Stimulated activated CD8-positive, alpha-beta memory T cell treated with anti-CD3 and anti-CD28 coated beads, Interleukin-15, amount 100 ng/mL, for 4 hours (primary cell): ENCODE measurements at places on chromosomes 6 and 20.

GRCh38 chr20:22431419-22431818 lies 153.0 kb downstream of the FOXA2 start:
- DNase-seq, result no peak

DNA sequence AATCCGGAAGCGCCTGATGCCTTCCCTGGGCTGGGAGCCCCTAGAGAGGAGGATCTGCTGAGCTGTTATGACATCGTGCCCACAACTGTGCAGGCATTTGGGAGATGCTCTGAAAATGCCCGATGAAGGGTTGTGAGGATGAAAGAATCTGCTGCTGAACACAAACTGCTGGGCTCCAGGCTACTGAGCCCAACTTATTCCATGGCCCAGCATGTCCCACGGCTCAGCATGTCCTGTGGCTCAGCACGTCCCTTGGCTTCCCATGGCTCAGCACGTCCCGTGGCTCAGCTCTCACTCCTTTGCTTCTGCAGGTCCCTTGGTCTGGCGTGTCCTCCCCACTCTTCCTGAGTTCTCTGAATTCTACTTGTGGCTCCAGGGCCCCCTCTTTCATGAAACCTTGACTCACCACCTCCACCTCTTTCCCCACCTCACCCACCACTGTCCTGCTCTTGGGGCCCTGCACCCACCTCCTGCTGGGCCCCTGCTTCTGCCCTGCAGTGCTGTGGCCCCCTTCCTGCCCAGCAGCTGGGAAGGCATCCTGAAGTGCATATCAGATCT lies 80.4 kb downstream of the PHACTR3 start:
- no peak for DNase-seq

DNA sequence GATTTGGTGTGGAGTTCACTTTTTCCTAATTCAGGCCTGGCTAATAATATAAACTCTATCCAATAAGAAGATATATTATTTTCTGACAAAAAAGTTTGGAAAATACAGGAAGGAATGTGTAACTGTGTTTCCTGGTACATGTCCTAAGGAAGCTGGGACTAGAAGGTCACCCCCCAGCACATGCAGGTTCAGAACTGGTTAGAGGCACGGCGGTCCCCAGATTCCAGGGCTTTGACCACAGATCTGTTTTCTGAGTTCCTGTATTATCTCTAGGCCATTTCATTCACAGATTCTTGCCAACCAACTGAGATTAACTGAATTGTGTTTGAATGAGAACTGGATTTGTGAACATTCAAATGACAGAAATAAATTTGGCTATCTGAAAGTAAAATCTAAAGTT lies 94.5 kb downstream of the TULP4 start:
- DNase-seq, result no peak

GRCh38 chr6:111642463-111643158 lies 36.9 kb upstream of the TRAF3IP2 start:
- DNase-seq, result no peak

DNA sequence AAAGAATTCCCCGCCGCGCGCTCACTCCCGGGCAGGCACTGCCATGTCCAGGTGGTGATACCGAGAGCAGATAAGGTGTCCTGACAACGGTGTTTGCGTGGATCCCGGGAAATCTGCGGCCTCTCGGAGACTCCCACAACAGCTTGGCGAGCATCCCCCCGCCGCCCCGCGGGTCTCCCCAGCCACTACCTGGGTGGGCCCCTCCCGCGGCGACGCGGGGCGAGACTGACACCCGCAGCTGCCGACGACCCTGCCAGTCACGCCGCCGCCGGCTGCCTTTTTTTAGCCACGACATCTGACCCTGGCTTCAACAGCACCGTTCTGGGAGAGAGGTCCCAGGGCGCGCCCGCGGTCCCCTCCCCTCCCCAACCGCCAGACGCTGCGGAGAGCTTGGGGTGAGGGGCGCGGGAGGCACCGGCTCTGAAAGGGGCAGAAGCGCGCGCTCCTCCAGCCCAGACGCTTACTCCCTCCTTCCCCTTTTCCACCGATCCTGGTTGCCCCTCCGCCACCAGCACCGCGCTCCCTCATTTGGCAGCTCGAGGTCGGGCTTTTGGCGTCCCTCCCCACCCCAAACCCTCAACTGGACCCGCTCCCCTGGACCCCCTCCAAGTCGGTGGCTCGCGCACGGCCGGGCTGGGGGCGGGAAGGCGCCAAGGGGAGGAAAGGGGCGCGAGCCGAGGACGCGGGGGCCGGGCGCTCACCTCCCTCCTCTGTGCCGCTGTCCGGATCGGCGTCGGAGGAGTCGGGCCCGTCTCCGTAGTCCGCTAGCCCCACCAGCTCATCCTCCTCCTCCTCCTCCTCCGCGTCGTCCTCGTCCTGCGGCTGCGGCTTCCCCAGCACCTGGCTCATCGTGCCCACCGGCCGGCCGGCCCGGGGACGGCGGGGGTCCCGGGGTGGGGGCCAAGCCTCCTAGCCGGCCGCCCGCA lies 665 bp downstream of the RRAGD start:
- DNase-seq, result no peak

DNA sequence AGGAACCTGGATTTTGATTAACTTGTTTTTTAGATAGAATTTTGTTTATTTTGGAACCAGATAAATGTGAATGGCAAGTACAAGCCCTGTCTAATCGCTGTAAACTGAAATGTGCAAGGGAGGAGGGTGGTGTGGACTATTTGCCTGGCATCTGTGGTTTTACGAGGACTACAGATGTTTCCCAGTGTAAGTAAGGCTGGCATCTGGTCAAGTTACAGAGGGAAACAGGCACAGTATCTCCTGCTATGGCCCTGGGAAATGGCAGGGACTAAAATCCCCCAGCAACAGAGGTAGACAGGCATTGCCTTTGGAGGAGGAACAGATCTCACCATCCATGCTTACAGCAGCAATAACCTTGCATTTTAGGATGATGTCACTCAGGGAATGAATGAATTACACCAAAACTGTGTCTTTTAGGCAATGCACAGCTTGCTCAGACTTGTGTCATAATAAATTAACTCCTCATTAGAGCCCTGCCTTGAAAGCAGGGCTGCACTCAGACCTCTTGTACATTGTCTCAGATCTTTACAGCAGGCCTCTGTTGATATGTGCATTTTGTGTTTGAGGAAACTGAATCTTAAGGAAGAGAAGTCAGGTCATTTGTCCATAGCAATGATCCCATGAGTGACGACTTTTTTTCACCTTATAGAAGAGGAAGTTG lies 96.2 kb downstream of the TCP11 start:
- DNase-seq, result no peak

DNA sequence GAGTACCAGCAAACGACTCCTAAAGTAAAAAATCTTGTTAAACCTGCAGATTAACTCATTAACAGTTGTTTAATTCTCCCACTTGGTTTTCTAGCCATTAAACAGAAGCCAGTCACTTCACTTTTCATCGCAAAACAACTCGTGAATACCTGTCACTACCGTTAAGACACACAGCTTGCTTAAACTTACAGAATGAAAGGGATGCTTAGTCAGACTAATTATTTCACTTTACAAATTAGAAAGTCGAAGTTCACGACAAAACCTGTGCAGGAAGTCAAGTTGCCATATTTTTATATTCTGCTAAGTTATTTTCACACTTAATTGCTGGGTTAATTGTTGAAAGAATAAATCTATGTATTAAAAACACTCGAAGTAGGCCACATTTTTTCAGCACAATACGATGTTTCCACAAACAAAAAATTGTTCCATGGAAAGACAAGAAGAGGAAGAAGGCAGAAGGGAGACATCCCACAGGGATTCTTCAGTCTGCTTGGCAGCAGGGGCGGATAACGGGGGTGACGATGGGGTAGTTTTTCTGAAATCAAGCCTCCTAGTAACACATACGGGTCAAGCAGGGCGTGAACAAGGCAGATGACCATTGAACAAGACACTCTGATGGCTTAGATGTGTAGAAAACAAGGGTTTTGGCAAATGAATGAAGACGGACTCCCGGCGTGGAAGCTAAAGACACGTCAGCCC lies 933 bp downstream of the SSR1 start:
- no peak for DNase-seq

- no peak for DNase-seq
Observed at GRCh38 chr6:148628251-148628650, 118.6 kb upstream of the UST start.

GRCh38 chr20:47365023-47365764 lies 8.7 kb upstream of the ZMYND8 start:
- no peak for DNase-seq

DNA sequence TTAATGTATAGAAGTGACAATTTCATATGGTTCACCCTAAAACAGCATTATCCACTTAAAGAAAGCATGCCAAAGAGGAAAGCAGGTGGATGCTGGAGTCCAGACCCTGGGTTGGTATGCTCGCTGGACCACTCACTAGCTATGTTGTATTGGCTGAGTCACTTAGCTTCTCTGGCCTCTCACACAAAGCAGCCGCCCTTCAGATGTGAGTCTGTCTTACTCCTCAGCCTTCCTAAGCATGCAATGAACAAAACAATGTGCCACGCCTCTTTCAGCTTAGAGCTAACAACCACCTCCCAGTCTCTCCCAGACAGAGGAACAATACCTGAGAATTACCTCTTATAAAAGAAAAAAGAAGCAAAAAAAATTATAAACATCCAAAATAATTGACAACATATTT lies 29.4 kb downstream of the SIM1 start:
- no peak for DNase-seq

GRCh38 chr6:47288267-47289090 lies 21.2 kb downstream of the TNFRSF21 start:
- no peak for DNase-seq

DNA sequence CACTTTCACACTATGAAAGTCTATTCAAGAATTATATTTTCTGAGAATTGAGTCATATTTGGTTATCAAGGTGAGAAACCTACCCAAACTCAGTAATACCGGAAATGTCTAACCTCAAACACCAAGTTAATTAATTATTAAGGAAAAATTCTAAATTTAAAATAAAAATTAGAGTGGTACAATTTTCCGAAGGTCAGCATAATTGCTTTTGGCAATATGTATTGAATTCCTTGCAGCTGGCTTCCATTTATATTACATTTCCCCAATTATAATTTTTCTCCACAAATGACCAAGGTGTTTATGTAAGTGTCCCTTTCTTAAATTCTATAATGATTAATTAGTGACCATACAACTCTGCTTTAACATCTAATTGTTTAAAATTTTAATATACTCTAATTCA lies 316.0 kb upstream of the IRAK1BP1 start:
- no peak for DNase-seq

GRCh38 chr6:148967011-148967520 lies 220.2 kb downstream of the UST start:
- no peak for DNase-seq

DNA sequence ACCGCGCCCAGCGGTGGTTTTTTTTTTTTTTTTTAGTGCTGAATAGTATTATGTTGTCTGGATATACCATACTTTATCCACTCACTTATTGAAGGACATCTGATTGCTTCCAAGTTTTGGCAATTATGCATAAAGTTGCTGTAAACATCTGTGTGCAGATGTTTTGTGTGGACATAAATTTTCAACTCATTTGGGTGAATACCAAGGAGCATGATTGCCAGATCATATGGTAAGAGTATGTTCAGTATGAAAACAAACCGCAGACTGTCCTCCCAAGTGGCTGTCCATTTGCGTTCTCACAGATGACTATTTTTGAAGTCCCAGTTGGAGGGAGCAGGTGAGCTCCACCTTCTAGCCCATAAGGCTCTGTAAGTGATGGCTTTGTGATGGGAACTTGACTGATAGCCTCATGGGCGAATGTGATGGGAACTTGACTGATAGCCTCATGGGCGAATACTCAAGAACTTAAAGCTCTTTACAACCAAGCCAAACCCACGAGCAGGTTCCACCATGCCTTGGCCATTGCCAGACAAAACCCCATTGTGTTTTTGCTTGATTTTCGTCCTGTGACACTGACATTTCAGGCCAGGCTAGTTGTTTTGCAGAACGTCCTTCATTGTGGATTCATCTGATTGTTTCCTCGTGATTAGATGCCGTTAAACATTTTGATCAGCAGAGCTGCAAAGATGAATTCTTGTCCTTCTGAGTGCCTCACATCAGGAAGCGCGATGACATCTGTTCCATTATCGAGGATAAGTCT lies 51.0 kb downstream of the ZBTB2 start:
- DNase-seq, result no peak

- DNase-seq, result no peak
Observed at GRCh38 chr6:12991435-12991834, 274.9 kb downstream of the PHACTR1 start.

DNA sequence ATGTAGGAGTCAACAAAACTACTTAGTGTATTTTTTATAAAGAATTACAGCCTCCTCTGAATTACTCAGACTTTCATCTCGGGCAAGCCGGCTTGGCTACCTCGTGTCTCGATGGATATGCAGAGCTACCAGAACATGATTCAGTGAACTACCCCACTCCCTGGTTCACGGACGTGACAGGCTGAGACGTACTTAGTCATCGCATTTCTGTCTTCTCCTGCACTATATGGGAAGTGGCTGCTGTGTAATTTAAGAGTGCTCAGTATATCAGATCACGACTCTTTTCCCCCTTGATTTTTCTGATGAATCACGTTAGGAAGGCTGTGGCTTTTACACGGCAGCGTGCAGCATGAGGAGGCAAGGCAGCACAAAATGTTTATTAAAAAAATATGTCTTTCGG lies 302.7 kb upstream of the ZFP64 start:
- DNase-seq, result peak; percentile 16

- no peak for DNase-seq
Observed at GRCh38 chr20:38434301-38434741, 807 bp downstream of the SNHG17 start.

DNA sequence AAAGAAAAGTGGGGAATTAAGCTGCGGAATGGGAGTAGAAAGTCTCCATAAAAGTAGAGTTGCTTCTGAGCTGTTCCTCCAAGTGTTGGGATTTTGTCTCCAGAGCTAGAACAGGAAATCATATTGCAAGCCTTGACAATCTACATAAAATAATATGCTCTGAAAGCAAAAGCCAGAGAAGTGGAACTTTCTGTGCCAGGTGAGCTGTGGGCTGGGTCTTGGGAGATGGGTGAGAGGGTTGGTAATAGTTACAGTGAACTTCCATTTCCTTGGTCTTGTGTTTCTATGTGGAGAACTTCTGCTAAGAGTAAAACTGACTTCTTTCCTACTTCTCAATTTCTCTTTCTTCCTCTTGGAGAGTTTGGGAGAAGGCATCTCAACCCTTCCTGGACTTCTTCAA lies 6.3 kb upstream of the HMGN4 start:
- no peak for DNase-seq

GRCh38 chr20:412081-412480 lies 4.0 kb downstream of the RBCK1 start:
- no peak for DNase-seq

- DNase-seq, result peak; percentile 38
Observed at GRCh38 chr6:129766959-129767728, 57.2 kb upstream of the ARHGAP18 start.

GRCh38 chr20:41654884-41655283 lies 36.7 kb upstream of the CHD6 start:
- no peak for DNase-seq

- no peak for DNase-seq
Observed at GRCh38 chr20:17511401-17511800, 19.8 kb downstream of the BFSP1 start.

DNA sequence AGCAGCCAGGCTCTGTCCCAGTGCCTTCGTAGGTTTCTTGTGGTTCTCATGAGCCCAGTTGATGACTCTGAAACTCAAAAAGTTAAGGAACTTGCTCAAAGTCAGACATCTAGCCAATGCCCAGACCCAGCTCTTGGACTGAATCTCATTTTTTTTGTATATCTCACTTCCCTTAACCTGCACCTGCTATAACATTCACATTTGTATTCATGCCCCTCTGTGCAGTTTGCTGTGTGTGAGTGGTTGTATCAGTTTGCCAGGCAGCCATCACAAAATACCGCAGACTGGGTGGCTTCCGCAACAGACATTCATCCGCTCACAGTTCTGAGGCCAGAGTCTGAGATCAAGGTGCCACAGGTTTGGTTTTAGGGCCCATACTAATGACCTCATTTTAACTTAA lies 49.9 kb downstream of the IPCEF1 start:
- DNase-seq, result no peak
